ENCODE measurements at places on chromosomes 6 and 20. TPM values are rescaled to one million over a fixed set of nuclear protein-coding genes. Genes with fewer than 3 reads are reported as not detected.

The PHACTR3 gene
- total RNA-seq, result 0.57 TPM

The NOL7 gene
- total RNA-seq, result 80.4 TPM

The AMD1 gene
- 48.3 TPM for total RNA-seq

The MOXD1 gene
- 0.29 TPM for total RNA-seq

The MTRF1L gene
- total RNA-seq, result 26.3 TPM

The EPPIN gene
- total RNA-seq, result not detected

The MICA gene
- 47.9 TPM for total RNA-seq

The PHACTR1 gene
- 13.1 TPM for total RNA-seq

The ARMH2 gene
- total RNA-seq, result not detected

The LIN28B gene
- total RNA-seq, result not detected
